ENCODE measurements at places on chromosomes 5 and 9.

DNA sequence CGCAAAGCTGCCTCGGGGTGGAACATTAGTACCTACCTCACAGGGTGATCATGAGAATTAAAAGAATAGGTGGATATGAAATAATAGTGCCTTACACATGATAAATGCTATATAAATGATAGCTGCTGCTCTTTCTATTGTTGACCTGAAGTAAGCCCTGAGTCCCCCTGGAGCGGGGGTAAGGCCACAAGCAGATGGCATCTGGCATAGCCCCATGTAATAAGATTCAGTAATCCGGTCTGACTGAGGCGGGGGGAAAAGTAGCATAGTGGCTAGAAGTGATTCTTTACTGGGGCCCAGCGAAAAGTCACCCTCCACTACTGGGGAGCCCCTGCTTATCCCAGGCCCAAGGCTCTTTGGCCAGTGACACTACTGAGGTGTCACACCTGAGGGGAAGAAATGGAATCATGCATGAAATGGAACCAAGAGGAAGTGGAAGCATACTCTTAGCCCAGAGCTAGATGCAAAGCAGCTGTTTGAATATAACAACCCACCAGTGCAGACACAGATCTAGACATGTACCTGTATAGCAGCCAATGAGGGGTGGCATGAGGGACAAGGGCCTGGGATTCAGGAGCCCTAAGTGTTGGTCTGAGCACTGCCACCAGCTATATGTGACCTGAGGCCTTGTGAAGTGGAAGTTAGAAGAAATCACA, 16.1 kb upstream of the FGFR4 start:
- DNase-seq, result no peak

- DNase-seq, result no peak
These were observed 605.0 kb upstream of the CLINT1 start for GRCh38 chr5:158463938-158464337.

- no peak for DNase-seq
These were observed 5.2 kb downstream of the LRRC26 start for GRCh38 chr9:137164370-137165249.

DNA sequence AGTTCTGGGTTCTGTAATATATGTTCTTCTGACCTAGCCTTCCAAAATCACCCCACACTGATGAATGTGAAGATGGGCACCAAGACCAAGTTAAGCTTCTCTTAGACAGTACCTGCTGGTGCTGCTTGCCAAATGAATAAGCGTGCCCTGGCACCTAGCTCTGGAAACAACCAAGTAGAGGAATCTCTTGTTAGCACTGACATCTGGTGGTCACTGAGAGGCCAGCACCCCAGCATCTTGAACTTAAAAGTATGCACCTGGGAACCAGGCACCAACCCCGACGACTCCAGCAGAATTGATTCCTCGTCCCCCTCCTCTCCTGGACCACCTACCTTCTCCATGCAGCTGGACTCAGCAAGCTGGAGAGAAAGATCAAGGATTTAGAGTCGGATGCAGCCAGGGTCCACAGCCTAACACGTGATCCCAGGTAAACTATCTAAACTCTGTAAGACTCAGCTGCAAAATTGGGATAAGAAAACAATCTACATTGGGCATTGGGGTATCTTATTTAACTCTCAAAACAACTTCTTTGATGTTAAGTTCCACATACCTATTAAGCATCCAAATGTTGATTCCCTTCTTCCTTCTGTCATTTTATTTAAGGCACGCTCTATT, 89.8 kb downstream of the SLC1A3 start:
- DNase-seq, result no peak

- no peak for DNase-seq
These were observed 56.5 kb upstream of the RNF38 start for GRCh38 chr9:36456480-36457065.

DNA sequence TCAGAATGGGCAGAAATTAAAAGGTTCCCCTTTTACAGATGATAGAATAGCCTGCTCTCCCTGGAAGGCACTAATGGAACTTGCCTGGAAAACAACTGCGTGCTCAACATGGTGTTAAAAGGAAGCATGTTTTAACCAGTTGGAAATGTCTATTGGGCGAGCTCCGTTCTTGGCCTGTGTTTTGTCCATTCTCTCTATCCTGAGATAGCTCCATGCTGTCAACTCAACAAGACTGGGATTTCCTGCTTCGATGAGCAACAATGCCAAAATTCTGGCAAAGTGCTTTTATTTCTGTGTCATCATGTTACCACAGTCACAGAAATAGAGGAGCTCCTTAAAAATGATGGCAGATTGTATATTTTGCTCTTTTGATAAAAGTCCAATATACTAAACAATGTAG, 198.3 kb downstream of the PLK2 start:
- DNase-seq, result no peak

GRCh38 chr5:44783634-44784315, 25.0 kb upstream of the MRPS30 start:
- no peak for DNase-seq

DNA sequence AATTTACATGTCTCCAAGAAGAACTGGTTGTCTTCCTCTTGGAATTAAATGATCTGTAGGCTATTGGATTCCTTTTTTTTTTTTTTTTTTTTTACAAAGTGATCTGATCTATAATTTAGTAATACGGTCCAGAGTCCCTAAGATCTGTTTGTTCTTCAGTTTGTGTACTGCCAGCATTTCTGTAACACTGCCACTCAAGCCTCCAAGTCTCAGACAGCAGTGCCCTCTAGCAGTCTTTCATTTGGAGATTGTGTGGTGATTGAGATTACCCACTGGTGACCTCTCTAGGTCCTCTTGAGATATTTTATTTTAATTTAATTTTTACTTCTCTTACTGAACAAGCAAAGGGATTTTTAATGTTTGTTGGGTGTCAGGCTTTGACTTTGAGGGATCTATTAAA, 40.8 kb downstream of the NDFIP1 start:
- DNase-seq, result no peak

- DNase-seq, result no peak
These were observed 1.1 kb upstream of the GPSM1 start for GRCh38 chr9:136326061-136326760.

- no peak for DNase-seq
These were observed 577.6 kb downstream of the TLR4 start for GRCh38 chr9:118281772-118282171.

DNA sequence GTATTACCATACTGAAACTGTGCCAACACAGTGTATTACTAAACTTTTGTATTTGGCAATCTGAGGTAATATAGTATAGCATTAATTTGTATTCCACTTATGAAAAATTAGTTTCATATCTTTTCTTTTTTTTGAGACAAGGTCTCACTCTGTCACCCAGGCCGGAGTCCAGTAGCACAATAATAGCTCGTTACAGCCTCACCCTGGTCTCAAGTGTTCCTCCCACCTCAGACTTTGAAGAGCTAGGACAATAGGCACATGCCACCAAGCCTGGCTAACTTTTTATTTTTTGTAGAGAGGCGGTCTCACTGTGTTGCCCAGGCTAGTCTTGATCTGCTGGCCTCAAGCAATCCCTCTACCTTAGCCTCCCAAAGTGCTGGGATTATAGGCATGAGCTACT, 36.1 kb downstream of the POLK start:
- DNase-seq, result no peak

GRCh38 chr5:175181331-175181730, 262.7 kb downstream of the DRD1 start:
- no peak for DNase-seq

DNA sequence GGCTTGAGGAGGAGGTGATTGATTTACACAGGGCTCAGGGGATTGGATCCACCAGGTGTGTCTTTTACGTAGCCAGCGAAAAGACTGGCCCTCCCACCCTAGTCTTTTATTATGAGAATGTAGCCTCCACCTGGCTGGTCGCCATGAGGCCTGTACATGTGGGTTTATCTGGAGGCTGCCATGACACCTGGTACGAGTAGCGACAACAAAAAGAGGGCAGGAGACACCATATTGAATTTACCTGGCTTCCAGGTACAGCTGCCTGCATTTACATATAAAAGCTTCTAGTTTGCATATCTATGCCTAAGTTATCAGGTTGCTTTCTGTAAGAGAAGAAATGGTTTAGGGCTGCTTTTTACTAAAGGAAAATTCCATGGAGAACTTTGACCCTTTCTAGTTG, 1173.7 kb upstream of the SEMA6A start:
- no peak for DNase-seq

DNA sequence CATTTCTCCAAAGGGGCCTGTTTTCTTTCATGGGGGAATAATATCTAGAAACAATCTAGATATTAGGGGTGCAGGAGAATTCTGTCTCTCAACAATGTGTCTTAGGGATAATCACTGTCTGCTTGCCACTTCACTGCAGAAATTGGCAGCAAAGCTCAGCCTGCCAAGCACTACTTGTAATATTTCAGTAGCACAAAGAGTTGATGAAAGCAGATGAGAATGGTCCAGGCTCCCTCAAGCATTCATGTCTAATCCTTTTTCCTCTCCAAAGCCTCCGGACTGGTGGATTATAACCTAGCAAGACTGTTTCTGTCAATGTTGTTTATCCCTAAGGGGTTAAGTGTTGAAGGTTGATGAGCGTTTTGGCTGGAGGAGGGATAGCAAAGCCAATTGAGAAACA, 13.3 kb upstream of the MPDZ start:
- DNase-seq, result no peak

DNA sequence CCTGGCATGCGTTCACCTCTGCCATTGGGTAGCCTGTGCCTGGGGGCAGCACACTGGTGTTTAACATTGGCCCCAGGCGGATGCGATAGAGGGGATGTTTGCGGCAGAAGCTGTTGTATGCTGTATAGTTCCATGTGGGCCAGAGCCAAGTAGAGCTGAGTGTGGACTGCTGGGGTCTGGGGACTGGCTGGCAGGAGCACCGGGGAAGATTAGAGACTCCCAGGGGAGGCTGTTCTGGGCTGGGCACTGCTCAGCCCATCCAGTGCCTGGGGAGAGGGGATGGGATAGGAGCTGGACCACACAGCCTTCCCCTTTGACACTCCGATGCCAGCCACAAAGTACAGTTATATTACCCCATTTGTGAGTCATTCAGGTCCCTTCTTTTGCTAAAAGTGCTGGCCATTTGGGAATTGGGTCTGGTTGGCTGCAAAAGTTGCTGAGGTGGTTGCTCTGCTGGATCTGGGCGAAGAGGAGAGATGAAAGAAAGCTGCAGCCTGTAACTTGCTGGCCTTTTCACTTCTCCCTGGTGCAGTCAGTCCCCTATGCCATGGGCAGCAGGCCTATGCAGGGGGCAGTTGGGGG, 73.8 kb downstream of the RGS3 start:
- no peak for DNase-seq

Measured in stimulated activated CD4-positive, alpha-beta T cell treated with anti-CD3 and anti-CD28 coated beads, Interleukin-1b, Interleukin-23, amount 100 ng/mL, for 1 hour (primary cell).